Iris pigment epithelial cell (primary cell): ENCODE measurements at places on chromosomes 1 and 21.

- DNase-seq, result peak; percentile 79
Measured at GRCh38 chr1:180309338-180309737, 79.3 kb downstream of the LHX4 start.

DNA sequence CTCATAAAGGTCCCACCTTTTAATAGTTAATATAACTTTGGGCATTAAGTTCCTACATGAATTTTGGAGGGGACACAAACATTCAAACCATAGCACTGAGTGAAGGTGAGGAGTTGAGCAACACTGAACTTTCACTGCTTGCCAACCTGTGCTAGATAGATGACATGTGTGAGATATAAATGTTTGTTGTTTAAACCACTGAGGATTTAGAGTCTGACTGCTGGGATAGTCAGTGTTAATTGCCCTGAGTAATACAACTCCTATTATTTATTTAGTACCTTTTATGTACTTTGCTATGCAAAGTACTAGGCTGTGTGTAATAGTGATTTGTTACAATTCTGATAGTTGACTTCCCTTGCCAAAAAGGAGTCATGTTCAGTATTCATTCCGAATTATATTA is 32.4 kb upstream of the SLC16A1 start:
- DNase-seq, result no peak

- no peak for DNase-seq
Measured at GRCh38 chr1:63902844-63903589, 129.2 kb downstream of the ROR1 start.

DNA sequence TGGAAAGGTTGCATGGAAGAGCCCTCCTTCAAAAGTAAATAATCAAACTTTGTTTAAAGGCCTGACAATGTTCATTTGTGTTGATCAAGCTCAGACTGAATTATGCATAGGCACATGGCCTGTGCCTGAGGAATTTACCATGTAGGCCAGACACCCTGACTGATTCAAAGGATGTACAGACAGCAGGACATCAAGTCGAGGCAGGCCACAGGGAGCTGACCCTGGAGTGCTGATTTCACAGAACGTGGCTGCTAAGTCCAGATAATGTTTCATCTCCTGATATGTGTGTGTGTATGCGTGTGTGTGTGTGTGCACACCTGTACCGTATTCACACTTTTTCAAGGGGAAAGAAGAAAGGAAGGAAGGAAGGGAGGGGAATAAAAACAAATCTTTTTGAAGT is 34.1 kb downstream of the NAV1 start:
- no peak for DNase-seq

- no peak for DNase-seq
Measured at GRCh38 chr1:17576519-17576853, 37.0 kb downstream of the ARHGEF10L start.

DNA sequence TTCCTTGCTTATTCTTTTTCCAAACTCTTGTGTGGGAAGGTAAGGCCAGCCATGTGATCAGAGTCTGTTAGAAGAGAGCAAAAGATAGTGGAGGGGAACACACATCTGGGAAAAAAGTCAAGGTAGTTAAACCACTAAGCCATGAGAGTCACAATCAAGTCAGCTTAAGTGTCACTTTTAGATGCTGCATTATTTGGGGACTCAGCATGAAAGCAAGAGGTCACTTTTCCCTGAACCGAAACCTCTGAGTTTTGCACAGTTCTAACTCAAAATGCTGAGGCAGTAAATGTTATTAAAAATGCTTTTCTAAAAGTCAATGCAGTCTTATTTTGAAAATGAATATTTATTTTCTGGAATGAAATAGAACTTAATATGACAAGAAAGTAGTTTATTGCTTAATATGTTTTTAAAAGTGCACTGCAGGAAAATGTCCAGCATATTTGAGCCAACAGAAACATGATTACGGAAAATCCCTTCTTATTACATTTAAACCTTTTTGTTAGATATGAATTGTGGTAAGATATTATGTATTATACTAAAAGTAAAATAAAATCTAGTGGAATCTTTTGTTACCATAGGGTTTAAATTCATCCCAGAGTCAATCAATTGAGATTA is 69.3 kb downstream of the RBM11 start:
- no peak for DNase-seq

DNA sequence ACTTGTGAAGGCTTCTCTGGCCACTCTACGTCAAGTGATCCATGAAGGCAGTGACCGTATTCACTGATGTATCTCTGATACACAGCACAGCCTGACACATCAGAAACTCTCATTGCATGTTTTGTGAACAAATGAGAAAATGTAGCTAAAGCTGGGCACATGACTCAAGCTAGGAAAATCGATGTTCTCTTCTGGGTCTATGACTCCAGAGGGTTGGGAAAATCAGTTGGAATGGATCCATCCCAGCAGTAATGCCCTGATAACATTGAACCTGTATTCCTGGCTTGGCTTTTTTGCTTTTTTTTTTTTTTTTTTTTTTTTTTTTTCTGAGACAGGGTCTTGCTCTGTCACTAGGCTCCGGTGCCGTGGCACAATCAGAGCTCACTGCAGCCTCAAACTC is 395.7 kb downstream of the KCNH1 start:
- DNase-seq, result no peak

DNA sequence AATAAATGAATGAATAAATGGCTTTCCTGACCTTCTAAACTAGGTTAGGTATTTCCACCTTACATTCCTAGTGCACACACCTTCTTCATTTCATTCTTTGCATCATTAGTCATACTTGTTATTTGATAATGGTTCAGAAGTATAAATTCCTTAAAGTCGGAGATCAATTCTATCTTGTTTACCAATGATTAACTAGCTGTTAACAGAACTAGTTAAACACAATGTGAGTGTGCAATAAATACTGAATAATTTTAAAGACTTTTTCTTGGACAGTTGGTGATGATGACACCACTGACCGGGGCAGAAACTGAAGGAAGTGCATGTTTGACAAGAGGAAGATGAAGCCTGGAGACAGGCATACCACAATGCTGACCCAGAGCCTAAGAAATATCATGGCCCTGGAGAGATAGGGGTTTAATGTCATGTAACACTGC is 207.1 kb upstream of the DEPDC1 start:
- no peak for DNase-seq

- peak; percentile 14 for DNase-seq
Measured at GRCh38 chr1:72498371-72498770, 216.0 kb upstream of the NEGR1 start.

DNA sequence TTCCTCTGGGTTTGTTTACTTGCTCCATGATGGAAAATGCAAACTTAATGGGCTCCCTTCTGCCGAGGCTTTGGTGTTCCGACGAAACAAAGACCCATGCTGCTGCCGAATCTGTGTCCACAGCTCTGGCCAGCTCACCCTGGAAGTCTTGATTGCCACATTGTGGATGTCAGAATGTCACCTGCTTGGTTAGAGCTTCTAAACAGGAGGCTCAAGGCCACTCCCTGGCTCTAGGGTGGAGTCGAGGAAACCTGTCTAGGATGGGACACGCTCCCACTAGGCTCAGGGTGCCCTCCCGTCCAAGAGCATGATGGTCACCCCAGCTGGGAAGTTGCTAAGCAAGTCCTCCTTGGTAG is 279.3 kb upstream of the VAMP3 start:
- DNase-seq, result no peak

DNA sequence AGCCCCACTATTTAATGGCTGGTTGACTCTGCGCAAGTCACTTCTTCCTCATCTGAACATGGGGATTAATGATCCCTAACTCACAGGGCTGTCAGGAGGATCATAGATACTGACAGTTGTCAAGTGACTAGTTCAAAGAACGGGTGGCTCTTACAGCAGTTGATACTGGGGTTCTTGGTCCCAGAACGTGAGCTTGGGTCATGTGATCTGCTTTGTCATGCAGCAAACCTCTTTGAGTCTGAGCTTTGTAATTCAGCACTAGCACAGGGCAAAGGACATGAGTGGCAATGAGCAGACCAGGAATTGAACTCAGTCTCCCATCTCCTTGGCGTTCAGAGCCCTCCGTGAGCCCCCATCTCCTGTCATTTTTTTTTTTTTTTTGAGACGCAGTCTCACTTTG is 64.4 kb downstream of the TRABD2B start:
- DNase-seq, result no peak
